Stimulated activated memory B cell treated with anti-CD40 and anti-IgM and Interleukin-4, amounts not matched to agents 10 μg/mL and 1 μg/mL and 100 μg/mL, for 72 hours (primary cell): ENCODE measurements at places on chromosomes 16 and 17.
A peak's percentile ranks its signal among the peaks of the same experiment; 100 is the strongest.

DNA sequence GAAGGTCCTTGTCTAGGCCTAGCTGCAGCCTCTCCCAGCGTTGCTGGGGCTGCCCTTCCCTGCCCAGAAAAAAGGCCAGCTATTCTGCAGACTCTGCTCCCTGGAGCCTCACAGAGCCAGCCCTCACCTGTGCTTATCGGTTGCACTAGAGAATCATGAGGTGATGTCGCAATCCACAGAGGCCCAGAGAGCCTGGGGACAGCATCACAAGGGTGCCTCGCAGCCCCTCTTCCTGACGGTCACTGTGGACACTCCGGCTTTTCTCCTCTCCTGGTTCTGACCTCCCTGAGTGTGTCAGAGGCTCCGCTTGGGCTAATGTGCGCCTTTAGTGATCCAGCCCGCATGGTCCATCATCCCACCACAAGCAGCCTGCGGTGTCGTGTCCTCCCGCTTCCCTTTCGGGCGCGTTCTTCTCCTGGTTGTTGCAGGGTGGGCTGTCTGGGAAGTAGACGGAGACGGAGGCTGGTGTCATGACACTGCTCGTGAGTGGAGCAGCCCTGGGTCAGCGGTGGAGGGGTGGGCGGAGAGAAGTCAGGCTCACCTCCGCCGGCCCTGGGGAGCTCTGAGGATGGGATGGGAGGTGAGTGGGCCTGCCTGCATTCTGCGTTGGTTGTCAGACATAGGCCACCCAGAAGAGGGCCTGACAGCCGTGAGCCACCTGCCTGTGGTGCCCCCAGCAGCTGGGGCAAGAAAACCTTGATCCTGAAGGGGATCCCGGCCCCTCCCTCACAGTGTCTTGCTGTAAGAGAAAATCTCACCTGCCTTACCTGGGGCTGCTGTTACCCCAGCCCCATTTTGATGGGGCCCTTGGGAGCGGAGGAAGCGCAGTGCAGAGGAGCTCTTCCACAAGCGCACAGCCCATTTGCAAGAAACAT lies 165.9 kb upstream of the CHMP6 start:
- ATAC-seq: no peak
- H3K36me3 ChIP-seq: peaks cover 33% of the 10 kb centered on the region
- no peak overlapping the region for H3K27ac ChIP-seq
- no peak overlapping the region for H3K4me3 ChIP-seq
- no peaks in the 10 kb centered on the region for H3K27me3 ChIP-seq

DNA sequence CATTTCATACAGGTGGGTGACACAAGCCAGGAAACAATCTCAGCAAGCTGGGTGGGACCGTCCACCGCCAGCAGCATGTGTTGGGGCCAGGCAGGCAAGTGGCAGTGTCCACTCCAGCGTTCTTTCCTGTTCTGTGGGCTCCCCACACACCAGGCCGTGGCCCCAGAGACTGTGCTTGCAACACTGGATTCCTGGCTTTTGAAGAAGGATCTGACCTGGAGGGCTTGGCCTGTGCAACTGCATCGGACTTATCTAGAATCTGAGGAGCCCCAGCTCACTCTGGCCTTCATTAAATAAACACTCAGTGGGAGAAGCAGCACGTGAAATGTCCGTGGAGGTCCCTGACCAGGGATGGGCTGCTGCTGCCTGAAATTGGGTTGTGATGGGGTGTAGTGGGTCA lies 3.2 kb downstream of the KSR1 start:
- H3K36me3 ChIP-seq: no peaks in the 10 kb centered on the region
- no peaks in the 10 kb centered on the region for H3K27me3 ChIP-seq
- ATAC-seq: no peak
- no peak overlapping the region for H3K4me3 ChIP-seq

- ATAC-seq: no peak
- peak overlapping the region; percentile 97 for H3K27ac ChIP-seq
- H3K36me3 ChIP-seq: peaks cover 6% of the 10 kb centered on the region
- H3K27me3 ChIP-seq: no peaks in the 10 kb centered on the region
Measured at GRCh38 chr16:1713331-1713730, 7.3 kb downstream of the MAPK8IP3 start.

DNA sequence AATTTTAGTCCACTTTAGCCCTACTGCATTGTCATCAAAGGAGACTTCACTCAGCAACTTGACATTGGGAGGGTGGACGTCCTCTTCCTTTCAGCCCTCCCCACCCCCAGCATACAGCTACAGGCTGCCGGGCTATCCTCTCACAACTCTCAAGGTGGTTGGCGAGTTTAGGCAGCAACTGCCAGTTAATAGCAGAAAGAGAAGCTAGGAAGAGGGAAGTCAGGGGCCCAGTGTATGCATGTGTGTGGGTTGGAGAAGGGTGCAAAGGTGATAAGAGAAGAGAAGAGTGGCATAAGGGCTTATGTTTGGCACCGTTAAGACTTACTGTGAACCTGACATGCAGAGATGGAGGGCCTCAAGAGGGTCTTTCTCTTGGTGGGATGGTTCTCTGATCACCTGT lies 31.8 kb downstream of the CCL4 start:
- H3K4me1 ChIP-seq: peaks cover 52% of the 10 kb centered on the region
- H3K4me3 ChIP-seq: no peak overlapping the region
- peaks cover 6% of the 10 kb centered on the region for H3K36me3 ChIP-seq
- no peaks in the 10 kb centered on the region for H3K27me3 ChIP-seq
- no peak overlapping the region for H3K27ac ChIP-seq
- ATAC-seq: no peak

GRCh38 chr17:66481271-66481670 lies 178.9 kb downstream of the PRKCA start:
- H3K4me1 ChIP-seq: no peaks in the 10 kb centered on the region
- ATAC-seq: no peak
- H3K4me3 ChIP-seq: no peak overlapping the region
- no peaks in the 10 kb centered on the region for H3K36me3 ChIP-seq

DNA sequence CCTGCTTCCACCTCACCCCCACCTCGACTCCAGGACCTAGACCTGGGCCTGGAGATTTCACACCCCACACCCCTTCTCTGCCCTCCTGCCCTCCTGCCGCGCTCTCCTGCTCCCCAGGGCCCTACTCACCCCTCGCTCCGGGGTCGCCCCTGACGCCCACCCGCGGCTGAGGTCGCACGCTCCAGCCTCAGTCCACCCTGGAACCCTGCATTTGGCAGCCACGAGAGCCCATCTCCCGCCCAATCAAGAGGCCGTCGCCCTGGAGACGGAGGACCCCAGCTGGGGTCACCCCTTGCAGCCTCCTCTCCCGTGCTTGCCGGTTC lies 16.1 kb downstream of the TLE7 start:
- no peaks in the 10 kb centered on the region for H3K36me3 ChIP-seq
- peaks cover 7% of the 10 kb centered on the region for H3K4me1 ChIP-seq
- no peak for ATAC-seq

DNA sequence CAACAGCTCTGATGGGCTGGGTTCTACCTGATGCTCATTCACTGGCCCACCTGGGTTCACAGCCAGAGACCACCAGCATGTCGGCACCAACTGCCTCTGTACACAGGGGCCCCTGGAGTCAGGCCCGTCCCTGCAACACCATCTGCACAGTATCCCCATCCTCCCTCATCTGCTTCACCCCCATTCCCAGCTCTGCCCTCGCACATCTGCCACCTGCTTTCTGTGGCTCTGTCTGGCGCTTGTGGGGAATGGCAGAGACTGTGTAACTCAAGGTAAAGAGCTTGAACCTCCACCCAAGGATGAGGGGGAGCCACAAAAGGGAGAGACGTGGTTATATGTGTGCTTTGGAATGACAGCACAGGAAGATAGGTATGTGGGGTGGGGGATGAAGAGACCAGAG lies 27.2 kb downstream of the SMPD3 start:
- H3K27me3 ChIP-seq: no peaks in the 10 kb centered on the region
- no peak for ATAC-seq
- no peak overlapping the region for H3K4me3 ChIP-seq
- no peaks in the 10 kb centered on the region for H3K36me3 ChIP-seq

- H3K4me3 ChIP-seq: no peak overlapping the region
- no peaks in the 10 kb centered on the region for H3K27me3 ChIP-seq
- no peak for ATAC-seq
- peaks cover 68% of the 10 kb centered on the region for H3K36me3 ChIP-seq
- peaks cover 6% of the 10 kb centered on the region for H3K4me1 ChIP-seq
Measured at GRCh38 chr16:11147033-11147753, 108.8 kb downstream of the SOCS1 start.

DNA sequence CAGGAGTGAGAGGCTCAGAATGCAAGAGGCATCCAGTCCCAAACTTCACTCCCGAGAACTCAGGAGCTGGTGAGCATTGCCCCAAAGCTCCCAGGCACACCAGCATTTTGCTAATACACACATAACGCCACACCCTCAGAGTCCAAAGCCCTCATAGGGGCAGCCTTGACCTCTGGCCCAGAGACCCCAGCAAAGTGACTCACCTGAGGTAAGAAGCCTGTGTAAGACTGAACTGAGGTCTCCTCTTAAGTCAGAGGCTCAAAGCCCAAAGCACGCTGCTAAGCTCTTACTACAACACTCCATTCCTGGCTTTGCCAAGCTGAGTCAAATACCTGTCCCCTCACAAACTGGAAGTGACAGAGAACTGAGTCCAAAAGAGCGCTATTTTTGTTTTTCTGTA lies 16.4 kb downstream of the ST3GAL2 start:
- no peak overlapping the region for H3K4me3 ChIP-seq
- ATAC-seq: no peak
- H3K36me3 ChIP-seq: peaks cover 34% of the 10 kb centered on the region
- no peaks in the 10 kb centered on the region for H3K27me3 ChIP-seq
- peak overlapping the region; percentile 22 for H3K27ac ChIP-seq

DNA sequence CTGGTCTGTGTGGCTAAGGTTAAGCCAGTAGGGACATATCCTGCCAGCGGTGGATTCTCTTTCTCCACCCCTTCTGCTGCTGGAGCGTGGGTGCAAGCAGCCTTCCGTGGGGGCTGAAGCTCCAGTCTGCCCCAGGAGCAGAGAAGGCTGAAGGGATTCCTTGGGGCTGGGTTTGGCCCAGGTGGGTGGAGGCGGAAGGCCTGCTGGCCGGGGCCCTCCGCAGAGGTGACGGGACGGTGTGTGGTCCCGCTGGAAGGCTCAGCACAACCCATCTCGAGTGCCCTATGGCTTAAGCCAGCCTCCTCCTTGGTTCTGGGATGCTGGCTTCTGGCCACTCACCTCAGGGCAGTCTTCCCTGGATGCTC lies 13.1 kb downstream of the TIMM22 start:
- no peaks in the 10 kb centered on the region for H3K27me3 ChIP-seq
- no peak overlapping the region for H3K4me3 ChIP-seq
- H3K27ac ChIP-seq: no peak overlapping the region

DNA sequence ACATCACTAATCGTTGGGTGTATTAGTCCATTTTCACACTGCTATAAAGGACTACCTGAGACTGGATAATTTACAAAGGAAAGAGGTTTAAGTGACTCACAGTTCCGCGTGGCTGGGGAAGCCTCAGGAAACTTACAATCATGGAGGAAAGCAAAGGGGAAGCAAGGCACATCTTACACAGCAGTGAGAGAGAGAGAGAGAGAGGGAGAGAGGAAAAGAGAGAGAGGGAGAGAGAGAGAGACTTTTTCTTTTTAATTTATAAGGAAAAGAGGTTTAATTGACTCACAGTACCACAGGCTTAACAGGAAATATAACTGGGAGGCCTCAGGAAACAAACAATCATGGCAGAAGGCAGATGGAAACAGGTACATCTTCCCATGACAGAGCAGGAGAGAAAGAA lies 41.7 kb downstream of the CNGB1 start:
- peaks cover 47% of the 10 kb centered on the region for H3K27me3 ChIP-seq
- ATAC-seq: no peak
- H3K4me3 ChIP-seq: no peak overlapping the region
- no peaks in the 10 kb centered on the region for H3K36me3 ChIP-seq
- no peak overlapping the region for H3K27ac ChIP-seq
- H3K4me1 ChIP-seq: no peaks in the 10 kb centered on the region

- no peak overlapping the region for H3K27ac ChIP-seq
- peaks cover 30% of the 10 kb centered on the region for H3K4me1 ChIP-seq
- H3K36me3 ChIP-seq: no peaks in the 10 kb centered on the region
- peaks cover 31% of the 10 kb centered on the region for H3K27me3 ChIP-seq
- ATAC-seq: no peak
Measured at GRCh38 chr17:34251186-34251585, 3.9 kb upstream of the CCL2 start.

DNA sequence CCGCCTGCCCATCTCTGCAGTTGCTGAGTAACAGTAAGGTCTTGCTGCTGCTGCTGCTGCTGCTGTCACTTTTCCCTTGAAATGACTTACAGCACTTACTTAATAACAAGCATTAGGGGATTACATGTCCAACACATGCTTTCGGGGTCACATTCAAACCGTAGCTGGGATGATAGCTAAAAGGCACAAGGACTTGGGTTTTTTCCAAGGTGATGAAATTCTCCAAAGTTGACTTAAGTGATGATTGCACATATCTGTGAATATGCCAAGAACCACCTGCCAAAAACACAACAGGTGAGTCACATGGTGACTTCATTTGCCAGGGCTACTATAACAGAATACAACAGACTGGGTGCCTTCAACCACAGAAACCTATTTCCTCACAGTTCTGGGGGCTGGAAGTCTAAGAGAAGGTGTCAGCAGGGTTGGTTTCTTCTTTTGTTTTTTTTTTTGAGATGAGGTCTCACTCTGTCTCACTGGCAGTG lies 121.9 kb upstream of the TNRC6C start:
- no peak for ATAC-seq
- H3K4me1 ChIP-seq: peaks cover 26% of the 10 kb centered on the region
- peaks cover 84% of the 10 kb centered on the region for H3K27me3 ChIP-seq
- H3K36me3 ChIP-seq: no peaks in the 10 kb centered on the region
- no peak overlapping the region for H3K4me3 ChIP-seq

DNA sequence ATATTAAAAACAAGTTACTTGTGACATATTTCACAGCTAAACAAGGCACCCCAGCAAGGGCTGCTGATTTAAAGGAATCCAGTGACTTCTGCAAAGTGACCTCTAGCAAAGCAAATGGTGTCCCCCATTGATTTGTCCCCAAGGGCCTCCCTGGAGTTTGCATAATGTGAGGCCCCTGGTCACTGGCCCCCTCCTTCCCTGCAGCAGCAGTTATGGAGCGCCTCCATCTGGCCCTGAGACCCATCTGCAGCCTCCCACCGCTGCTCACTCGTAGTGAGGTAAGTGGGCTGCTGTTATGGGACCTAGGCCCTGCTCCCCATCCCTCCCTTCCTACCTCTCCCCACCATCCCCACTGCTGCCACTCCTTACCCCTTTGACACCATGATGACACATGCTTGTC lies 19.6 kb upstream of the EEF2K start:
- no peak overlapping the region for H3K4me3 ChIP-seq
- peak overlapping the region; percentile 35 for H3K27ac ChIP-seq
- H3K27me3 ChIP-seq: no peaks in the 10 kb centered on the region
- H3K4me1 ChIP-seq: peaks cover 29% of the 10 kb centered on the region
- no peak for ATAC-seq

GRCh38 chr17:77690271-77691161 lies 268.0 kb upstream of the TNRC6C start:
- H3K27me3 ChIP-seq: peaks cover 78% of the 10 kb centered on the region
- H3K27ac ChIP-seq: no peak overlapping the region
- peaks cover 23% of the 10 kb centered on the region for H3K4me1 ChIP-seq
- no peak for ATAC-seq
- no peak overlapping the region for H3K4me3 ChIP-seq
- no peaks in the 10 kb centered on the region for H3K36me3 ChIP-seq

GRCh38 chr17:44904001-44904984 lies 5.0 kb upstream of the EFTUD2 start:
- no peak overlapping the region for H3K4me3 ChIP-seq
- H3K27ac ChIP-seq: no peak overlapping the region
- peaks cover 12% of the 10 kb centered on the region for H3K4me1 ChIP-seq
- no peak for ATAC-seq
